CD4-positive, alpha-beta T cell treated with Interleukin-12 subunit alpha and Interleukin-12 subunit beta, for 1 hour (primary cell): ENCODE measurements at places on chromosomes 16 and 17.
A peak's percentile ranks its signal among the peaks of the same experiment; 100 is the strongest.

DNA sequence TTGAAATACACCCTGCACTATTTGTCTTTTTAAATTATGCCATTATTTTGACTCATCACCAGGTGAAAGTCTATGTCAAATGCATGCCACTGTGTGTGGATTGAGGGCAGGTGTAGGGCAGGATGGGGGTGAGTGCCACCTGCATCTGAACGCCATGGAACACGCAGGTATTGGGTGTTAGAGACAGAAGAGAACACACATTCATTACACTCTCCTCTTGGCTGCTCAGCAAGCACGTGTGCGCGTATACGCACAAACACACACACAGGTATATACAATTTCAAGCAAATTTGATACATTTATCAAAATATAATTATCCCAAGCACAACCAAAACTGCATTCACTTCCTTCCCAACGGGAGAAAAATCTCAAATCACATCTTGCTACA lies 268.9 kb downstream of the NTN1 start:
- DNase-seq = no peak

DNA sequence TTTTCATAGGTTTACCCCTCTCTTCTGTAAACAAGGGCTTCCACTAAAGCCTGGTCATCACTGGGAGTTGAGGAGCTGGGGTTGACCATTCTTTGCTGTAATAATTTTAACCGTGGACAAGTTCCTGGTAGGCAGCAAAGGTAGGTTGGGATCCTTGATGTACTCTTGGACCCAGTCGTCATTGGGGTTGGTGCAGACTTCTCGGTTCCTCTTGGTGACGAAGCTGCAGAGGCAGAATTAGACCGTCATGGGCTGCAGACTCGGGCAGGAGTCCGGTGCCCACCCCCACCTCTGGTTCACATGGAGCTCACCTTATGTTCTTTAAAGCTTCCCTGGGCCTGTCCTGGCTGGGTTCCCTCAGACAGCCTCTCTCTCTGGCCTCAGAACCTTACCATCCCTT lies 3.8 kb downstream of the CCL16 start:
- DNase-seq = no peak

DNA sequence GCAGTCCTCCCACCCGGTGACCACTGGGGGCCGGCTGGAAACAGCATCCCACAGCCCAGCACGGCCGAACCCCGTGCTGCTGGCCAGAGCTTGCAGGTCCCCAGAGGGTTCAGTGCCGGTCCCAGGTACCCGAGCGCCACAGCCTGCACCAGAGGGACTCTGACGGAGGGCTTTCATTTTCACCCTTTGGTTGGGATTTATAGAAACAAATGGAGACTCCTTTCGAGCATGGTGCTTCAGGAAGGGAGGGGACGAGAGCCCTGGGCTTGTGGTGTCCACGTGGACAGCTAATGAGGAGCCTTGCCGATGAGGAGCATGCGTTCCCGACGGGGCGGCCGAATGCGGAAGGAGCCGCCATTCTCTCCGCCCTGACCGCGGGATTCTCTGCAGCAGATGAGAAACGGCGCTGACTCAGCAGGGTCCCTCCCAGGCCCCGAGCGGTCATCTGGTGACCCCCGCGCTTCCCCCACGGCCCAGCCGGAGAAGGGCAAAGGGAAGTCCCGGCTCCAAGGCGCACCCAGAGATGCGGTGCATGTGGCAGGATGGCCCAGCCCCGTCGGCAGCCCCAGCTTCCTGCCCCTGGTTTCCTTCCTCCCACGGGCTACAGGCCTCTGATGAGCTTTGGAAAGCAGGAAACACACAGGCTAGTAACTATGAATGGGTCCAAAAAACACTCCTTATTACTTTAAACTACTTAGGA lies 9.8 kb downstream of the SLC38A10 start:
- peak; percentile 59 for DNase-seq

DNA sequence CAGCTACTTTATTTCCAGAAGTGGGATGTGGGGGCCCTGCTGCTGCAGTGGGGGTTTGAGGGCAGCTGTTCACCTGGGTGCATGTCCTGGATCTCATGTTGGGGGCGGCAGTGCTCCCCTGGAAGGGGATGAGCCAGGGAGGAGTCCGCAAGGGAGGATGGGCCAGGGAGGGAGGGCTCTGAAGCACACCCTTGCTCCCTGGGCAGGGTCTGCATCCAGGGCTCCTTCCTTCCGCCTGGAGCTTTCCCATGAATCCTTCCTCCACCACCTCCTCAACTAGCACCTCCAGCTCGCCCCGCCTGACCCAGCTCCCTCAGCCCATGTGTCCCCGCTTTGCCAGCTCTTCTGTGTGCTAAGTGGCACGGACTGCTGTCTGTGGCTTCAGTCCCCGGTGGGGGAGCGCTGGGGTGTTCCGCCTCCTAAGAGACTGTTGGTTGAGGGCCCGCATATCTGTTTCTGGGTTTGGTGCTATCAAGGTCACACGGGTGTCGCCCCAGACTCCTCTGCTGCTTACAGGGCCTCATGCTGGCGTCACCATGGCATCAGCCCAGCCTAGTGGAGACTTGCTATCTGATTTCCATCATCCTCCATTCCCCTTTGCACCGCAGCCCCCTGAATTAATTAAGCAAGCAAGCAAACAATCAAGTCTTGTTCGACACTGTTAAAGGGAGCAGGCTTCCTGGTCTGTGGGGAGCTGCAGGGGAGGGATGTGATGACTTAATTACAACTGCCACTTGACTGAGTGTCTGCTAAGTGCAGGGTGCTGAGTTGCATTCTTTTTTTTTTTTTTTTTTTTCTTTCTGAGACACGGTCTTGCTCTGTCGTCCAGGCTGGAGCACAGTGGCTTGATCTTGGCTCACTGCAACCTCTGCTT lies 71.8 kb downstream of the PRKCA start:
- peak; percentile 41 for DNase-seq

DNA sequence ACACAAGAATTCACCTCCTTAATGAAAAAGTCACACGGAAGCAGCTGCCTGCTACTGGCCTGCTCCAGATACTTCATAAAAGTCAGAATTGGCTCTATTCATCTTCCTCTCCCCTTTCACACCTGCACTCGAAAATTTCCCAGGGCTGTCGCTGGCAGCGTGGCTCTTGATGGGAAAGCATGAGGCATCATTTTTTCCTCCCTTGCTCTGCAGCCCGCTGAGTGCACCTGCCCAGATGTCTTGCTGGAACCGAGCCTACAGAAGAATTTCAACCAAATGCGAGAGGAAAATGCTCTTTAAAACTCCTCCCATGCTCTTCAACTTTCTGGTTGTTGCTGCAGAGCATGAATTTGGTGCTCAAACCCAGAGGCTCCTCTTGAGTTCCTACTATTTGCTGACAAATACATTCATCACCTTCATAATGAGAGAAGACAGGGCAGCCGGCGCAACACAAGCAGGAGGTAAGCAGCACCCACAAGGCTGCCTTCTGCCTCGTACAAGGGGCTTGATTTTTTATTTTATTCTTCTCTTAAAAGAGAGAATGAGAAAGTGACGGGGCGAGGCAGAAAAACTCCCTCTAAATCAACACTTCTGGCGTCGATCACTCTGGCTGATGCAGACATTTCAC lies 146.8 kb downstream of the ZFHX3 start:
- DNase-seq = no peak

- DNase-seq = no peak
Measured at GRCh38 chr17:73140566-73140965, 24.2 kb upstream of the SSTR2 start.

- DNase-seq = peak; percentile 66
Measured at GRCh38 chr17:50816771-50817751, 18.3 kb upstream of the WFIKKN2 start.

DNA sequence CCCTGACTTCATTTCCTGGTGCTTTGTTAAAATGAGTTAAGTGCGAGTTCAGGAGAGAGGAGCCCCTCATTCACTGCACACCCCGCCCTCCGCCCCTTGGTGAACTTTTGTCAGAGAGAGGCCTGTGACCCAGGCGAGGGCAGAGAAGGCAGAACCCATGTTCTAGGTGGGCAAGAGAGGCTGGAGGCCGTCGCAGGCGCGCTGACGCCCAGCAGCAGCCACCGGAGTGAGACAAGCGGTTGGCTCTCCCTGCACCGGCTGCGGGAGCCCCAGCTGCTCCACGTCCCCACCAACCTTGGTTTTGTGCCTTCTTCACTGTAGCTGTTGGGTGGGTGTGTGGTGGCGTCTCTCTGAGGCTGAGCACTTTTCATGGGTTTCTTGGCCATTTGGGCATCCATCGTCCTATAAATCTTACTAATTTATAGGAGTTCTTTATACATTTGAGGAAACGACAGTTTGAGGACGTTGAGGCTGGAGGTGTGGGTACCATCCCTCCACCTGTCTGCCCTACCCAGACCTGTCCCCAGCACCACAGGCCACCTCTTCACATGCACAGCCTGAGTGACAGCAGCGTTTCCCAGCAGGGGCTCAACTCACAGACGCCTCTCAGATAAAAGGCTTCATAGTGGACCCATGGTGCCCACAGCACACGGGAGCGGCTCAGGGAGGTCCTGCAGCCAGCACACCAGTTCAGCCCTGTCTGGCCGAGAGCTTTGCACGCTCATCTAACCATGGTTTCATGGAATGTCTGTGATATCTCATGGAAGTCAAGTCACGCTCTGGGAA lies 45.2 kb upstream of the CBFA2T3 start:
- DNase-seq = no peak

DNA sequence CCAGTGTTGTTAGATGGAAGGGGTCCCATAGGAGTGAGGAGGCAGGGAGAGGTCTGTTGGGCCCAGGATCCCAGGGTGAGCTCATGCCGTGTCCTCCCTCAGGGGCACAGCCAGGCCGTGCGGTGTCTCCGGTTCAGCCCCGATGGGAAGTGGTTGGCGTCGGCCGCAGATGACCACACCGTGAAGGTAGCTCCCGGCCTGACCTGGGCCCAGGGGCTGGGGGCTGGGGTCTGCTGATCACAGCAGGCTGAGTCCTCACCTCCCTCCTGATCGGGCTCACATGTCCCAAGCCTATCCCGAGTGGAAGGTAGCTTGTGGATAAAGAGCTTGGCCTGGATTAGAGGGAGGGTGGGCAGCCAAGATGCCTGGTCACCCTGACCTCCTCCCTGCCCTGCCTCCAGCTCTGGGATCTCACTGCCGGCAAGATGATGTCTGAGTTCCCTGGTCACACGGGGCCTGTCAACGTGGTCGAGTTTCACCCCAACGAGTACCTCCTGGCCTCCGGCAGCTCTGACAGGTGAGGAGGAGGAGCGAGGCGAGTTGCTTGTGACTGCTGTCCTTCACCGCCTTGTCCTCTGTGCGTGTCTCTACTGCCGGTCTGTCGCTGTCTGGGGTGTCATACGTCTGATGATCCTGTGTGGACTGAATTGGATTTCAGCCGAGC lies 16.1 kb downstream of the KATNB1 start:
- DNase-seq = no peak

- DNase-seq = peak; percentile 62
Measured at GRCh38 chr17:77332034-77332971, 191.5 kb downstream of the SEC14L1 start.

DNA sequence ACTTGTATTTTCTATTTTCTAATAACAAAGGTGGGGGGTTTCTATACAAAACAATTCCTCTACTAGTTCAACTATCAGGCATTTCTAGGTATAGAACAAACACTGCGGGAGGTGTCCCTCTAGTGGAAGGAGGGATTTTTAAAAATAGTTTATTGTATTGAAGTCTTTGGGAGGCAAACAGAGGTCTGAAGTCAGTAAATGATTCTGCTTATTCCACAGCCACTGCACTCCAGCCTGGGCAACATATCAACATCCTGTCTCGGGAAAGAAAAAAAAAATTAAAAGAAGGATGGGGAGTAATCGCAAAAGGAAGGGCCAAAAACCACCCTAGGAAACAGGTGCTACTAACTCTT lies 648 bp upstream of the ERCC4 start:
- DNase-seq = peak; percentile 55

DNA sequence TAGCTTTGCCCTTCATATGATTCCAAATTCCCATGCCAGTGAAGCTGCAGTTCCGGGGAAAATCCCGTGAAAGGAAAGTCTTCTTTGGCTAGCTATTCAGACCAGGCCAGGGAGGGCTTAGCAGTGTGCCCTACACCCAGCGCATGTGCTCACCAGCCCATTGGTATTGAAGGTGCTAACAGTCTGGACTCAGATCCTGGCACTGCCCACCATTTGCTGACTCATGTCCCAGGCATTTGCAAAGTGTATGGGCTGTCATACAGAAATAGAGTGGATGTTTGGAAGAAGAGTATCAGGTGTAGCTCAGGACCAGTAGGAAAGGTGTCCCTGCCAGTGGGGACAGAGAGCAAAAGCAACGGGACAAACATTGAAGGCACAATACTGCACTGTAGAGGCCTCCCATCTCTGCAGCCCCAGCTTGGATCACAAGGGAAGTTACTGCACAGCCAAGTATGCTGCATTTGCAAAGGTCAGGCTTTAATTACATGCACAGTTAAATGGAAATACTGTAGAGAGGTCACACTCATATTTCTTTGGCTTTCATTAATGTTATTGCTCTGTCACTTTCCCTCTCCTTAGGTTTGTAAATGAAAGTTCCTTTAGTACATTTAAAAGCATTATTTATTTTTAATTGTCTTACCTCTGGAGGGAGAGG lies 220.0 kb downstream of the IRX3 start:
- no peak for DNase-seq

GRCh38 chr17:57861000-57861789 lies 11.4 kb upstream of the MRPS23 start:
- DNase-seq = peak; percentile 44

DNA sequence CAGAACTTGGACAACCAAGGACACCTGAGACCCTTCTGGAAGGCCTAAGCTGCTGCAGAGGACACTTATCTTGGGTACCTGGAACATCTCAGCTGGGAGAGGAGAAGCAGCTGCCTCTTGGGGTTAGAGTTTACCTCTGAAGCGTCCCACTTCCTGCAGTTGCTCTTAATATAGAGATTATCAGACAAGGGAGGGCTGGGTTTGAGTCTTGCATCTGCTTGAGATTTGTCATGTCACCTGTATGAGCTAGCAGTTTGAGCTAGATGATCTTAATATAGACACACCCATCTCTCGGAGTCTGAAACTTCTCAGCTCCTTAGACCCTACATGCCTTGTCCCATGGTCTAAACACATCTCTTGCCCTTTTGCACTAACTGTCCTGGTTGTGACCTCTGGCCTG lies 93.1 kb upstream of the CCL1 start:
- no peak for DNase-seq

- no peak for DNase-seq
Measured at GRCh38 chr17:52120465-52120864, 38.0 kb downstream of the CA10 start.

DNA sequence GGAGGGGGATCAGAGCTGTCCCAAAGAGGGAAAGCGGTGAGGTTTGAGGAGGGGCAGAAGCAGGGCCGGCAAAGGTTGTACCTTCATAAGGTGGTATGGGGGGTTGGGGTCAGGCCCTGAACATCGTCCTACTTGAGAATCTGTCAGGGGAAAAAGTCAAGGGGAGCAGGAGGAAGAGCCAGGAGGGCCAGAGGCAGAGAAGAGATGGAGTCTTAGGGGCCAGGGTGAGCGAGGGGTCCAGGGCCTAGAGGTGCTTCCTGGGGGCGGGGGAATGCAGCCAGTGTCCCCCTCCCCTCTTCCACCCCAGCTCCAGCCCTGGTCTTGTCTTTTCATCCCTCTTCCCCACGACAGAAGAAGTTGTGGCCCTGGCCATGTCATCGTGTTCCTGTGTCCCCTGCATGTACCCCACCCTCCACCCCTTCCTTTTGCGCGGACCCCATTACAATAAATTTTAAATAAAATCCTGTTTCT lies 1.3 kb upstream of the PRRT2 start:
- DNase-seq = no peak
